Posterior cingulate gyrus (tissue), 11 donors: ENCODE measurements at places on chromosomes 1 and 21.

DNA sequence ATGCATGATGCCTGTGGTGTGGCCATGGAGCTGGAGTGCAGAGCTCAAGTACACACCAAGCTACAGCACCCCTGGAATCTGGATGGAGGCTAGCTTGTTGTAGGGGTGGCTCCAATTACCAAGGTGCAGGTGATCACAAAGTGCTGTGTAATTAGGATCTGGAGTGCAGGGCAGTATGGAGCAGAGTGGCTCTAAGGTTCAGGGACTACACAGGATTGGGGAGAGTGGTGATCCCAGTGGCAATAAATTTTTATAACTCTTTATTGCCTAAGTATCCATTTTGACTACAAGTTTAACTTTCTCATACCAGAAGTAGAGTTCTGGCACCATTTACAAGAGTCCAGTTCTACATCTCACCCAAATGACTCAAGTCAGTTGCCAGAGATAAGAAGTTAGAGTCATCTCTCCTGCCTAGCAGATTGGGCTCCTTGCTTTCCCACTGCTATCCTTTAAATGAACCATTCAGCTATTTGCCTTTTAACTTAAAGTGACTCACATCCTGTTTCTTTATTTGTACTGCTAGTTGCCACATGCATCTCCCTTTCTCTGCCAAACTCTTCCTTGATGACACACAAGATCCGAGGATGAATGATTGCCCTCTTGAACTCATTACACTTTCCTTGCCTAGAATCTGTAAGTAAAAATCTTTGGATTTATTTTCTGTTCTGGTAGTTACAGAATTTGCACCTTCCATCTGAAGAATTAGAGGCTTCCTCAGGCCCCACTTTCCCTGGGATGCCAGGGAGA is 427.2 kb downstream of the KCNT2 start:
- DNase-seq: no peak

GRCh38 chr21:33478935-33479678 is 667 bp downstream of the TMEM50B start:
- no peak for DNase-seq

GRCh38 chr1:202233804-202234203 is 40.2 kb downstream of the LGR6 start:
- DNase-seq: no peak

DNA sequence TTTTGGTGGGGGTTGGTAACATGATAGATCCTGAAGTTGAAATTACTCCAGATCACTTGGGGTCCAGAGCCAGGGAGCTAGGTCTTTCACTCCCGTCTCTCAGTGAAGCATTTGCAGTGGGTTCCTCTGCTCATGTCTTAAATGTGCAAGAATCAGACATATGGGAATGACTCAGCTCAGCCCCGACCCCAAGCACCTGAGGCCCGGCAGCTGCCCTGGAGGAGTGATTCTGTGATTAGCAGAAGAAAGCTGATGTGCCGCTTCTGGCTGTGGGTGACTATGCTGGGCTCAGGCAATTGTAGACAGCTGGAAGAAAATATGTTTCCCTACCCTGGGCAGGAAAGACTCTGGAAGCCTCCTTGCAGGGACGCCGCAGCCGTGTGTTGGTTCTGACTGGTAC is 601.7 kb downstream of the NPHP4 start:
- DNase-seq: no peak

- no peak for DNase-seq
These were observed 17.3 kb upstream of the PTCH2 start for GRCh38 chr1:44860331-44860730.

GRCh38 chr21:43340491-43341377 is 86.2 kb downstream of the SIK1 start:
- DNase-seq: no peak

DNA sequence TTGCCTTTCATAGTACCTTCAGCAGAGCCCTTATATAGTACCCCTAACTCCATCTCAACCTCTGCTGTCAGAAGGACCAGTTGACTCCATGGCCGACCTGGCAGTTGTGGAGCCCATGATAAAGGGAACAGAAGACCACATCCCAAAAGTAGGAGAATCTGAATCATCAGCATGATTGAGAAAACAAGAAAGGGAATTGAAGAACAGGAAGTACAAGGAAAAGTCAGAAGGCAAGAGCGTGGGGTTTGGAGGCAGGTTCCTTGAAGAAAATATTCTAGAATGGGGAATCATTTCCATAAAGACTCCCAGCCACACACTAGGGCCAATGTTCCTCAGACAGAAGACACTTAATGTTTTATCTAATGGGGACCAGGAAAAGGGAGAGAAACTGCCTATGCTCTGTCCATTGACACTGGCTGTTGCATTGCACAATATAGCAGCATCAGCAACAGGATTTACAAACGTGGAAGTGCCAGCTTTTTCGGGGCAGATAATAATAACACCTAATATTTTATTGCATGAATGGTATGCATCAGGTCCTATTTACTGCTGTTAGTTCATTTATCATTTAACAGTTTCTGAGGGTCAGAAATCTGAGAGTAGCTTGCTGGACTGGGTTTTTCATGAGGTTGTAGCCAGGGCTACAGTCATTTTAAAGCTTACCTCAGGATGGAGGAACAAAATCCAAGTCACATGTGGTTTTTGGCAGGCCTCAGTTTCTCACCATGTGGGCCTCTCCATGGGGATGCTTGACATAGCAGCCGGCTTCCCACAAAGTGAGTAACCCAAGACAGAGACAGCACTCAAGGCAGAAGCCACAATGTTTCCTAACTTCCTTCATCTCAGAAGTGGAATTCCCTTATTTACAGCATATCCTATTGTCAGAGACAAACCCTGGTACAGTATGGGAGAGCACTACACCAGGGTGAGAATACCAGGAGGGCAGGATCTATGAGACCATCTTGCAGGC is 483.4 kb downstream of the PLPP3 start:
- no peak for DNase-seq

DNA sequence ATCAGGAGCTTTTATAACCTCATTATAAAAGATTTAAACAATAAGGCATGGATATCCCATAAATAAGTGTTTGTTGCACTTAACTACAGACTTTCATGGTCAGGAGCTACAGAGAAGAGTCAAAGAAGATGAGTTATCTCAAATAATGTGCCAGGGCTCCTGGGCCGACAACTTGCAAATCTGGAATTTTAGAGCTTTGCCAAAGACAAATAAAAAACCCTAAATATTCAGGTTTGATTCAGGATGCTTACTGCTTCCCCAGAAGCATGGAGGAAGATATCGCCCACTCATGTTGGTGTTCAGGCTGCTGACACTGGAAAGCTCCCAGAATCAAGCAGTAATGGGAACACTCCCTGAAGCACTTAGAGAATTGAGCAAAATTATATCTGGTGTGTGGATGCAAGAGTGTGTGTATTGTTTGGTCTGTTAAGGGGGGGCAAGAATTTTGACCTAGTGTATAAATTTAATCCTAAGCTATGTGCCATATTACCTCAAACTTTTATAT is 176.9 kb upstream of the ESRRG start:
- no peak for DNase-seq

GRCh38 chr1:30738040-30738714 is 14.8 kb upstream of the MATN1 start:
- DNase-seq: no peak

DNA sequence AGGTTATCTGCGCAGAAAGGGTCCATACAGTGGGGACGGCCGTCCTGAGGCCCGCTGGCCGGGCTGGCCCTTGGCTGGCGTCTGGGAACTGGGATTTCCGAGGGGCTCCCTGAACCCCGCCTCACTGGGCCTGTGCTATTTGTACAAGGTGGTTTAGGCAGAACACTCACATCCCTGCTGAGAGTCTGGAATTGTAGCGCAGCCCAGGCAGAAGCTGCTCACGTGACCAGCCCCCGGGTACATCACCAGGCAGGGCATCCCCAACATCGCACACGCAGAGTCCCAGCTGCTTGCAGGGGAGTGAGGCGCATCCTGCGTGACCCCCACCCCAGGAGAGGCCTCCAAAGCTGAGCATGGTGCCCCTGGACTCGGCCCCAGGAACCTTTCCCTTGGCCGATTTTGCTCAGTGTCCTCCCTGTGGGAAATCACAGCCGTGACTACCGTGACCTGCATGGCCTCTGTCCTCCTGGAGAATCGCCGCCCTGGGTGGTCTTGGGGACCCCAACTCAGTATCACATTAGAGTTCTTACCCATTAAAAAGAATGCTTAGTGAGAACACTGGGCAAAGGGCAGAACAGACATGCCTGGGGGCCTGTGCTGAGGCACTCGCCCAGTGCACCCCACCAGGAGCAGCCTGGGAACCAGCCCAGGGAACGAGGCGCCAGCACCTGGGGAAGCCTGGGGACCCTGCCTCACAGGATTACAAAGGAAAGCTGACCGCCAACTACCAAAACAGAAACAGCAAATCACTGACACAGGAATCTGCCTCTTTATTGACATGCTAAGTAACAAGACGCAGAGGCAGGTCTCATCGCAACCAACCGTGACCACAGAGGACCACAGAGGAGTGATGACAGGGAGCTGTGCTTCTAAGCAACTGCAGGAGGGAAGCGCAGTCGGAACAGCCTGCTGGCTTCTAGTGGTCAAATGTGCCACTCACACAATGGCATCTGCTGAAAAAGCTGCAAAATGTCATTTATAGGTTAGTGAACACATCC is 33.5 kb downstream of the UBE2G2 start:
- DNase-seq: no peak

GRCh38 chr1:70767377-70767776 is 280.2 kb downstream of the PTGER3 start:
- no peak for DNase-seq

- DNase-seq: no peak
These were observed 219.3 kb downstream of the PLPP3 start for GRCh38 chr1:56360021-56360420.
